ENCODE measurements at places on chromosomes 12 and 14. TPM values are rescaled to one million over a fixed set of nuclear protein-coding genes. Genes with fewer than 3 reads are reported as not detected.

- no peaks in the 10 kb centered on the region for H3K4me1 ChIP-seq
- no peaks in the 10 kb centered on the region for H3K27me3 ChIP-seq
- H3K36me3 ChIP-seq: no peaks in the 10 kb centered on the region
- H3K4me3 ChIP-seq: no peak overlapping the region
- H3K27ac ChIP-seq: no peak overlapping the region
Observed at GRCh38 chr12:83161456-83161855, 474.8 kb downstream of the TMTC2 start.

GRCh38 chr12:132319991-132320570 is 9.3 kb downstream of the GALNT9 start:
- no peak for DNase-seq
- no peaks in the 10 kb centered on the region for H3K27me3 ChIP-seq

Gene DNAH10
- 25.1 TPM for total RNA-seq

GRCh38 chr12:108046135-108046534 is 83.0 kb upstream of the WSCD2 start:
- no peak for DNase-seq
- H3K4me1 ChIP-seq: no peaks in the 10 kb centered on the region
- H3K4me3 ChIP-seq: no peak overlapping the region

GRCh38 chr12:62761658-62762057 is 173.3 kb downstream of the PPM1H start:
- no peaks in the 10 kb centered on the region for H3K36me3 ChIP-seq
- H3K4me1 ChIP-seq: no peaks in the 10 kb centered on the region
- H3K4me3 ChIP-seq: no peak overlapping the region
- no peaks in the 10 kb centered on the region for H3K27me3 ChIP-seq
- no peak for DNase-seq

Measured in upper lobe of left lung (tissue), 6 donors.